ENCODE measurements at places on chromosomes 6 and 20.

DNA sequence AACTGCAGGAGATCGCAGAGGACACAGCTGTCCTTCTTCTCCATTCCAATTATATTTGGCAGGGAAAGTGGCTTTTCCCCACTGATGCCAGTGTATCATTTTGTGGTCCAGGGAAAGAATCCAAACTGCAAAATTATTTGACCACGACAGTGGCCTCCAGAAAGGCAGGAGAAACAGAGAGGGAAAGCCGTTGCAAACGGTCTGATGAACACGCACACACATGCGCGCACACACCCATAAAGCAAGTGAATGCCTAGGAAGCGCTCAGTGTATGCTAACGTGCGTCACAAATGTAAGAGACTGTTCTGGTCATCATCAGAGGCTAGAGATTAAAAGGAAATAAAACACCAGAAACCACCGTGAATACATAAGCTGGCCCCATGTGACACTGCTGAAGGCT lies 54.0 kb downstream of the NPEPL1 start:
- peak; percentile 1 for DNase-seq

DNA sequence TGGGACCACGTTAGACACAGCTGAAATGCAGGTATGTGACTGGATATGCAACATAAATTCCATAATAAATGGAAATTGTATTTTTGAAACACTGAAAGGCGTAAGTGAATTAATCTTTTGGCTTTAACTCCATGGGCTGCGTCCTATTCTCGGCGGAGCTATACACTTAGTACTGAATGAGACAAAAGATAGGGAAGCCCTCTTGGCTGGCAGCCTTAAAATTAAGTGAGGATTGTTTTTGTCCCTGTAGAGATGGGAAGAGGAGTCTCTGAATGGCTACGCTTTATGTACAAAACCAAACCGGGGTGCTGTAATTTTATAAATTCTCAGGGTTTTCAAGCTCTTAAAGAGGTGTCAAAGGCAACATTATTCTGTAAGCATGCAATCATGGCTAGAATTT lies 429.8 kb downstream of the QKI start:
- DNase-seq = no peak

DNA sequence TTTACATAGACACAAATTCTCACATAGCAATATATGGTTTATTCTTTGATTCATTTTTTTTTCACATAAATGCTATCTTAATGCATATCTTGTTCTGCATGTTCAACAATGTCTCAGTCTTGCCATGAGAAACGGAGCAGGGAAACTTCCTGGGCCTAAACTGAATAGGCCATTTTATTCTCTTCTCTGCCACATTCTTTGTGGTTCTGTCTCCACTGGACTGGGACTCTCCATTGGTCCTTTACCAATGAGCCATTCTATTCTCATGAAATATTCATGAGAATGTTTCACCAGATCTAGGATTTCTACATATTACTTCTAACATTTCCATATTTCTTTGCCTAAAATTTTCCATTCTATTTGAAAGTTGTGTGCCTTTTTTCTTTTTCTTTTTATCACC lies 42.8 kb downstream of the LAMA2 start:
- no peak for DNase-seq

- no peak for DNase-seq
Observed at GRCh38 chr6:24569811-24570210, 75.0 kb downstream of the ALDH5A1 start.

- DNase-seq = no peak
Observed at GRCh38 chr20:34642009-34642408, 34.9 kb downstream of the PIGU start.

GRCh38 chr6:132132924-132133639 lies 181.9 kb upstream of the CCN2 start:
- no peak for DNase-seq

DNA sequence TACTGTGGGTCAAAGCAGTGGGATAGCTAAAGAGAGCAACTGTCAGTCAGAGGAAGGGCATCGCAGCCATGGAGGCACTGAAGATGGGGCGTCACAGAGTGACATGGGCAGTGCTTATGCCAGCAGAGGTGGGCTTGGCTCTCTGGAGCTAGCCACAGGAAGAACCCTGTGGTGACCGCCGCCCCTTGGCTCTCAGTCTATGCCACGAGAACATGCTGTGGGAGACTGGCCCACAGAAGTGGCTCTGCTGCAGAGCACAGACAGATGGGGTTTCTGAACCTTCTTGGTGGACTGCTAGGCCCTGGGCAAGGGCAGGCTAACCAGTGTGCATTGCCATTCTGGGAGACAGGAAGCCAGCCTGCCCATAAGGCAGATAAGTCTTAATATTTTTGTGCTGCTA lies 290.0 kb upstream of the SUPT3H start:
- no peak for DNase-seq

DNA sequence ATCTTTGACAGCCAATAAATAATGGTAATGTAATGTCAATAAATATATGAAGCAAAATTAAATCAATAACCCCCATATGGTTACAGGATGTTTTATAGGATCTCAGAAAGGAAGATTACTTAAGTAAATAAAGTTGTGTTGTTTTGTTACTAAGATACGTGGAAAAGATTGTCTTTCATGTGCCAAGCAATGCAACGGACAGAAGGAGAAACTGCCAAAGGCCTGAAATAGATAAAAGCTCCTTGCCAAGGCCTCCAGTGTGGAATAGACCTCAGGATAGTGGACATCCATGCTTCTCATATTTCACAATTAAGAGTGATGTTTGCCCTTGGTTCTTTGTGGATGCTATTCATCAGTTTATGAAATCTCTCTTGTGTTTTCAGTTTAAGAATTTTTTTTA lies 16.4 kb upstream of the FNDC1 start:
- DNase-seq = no peak

DNA sequence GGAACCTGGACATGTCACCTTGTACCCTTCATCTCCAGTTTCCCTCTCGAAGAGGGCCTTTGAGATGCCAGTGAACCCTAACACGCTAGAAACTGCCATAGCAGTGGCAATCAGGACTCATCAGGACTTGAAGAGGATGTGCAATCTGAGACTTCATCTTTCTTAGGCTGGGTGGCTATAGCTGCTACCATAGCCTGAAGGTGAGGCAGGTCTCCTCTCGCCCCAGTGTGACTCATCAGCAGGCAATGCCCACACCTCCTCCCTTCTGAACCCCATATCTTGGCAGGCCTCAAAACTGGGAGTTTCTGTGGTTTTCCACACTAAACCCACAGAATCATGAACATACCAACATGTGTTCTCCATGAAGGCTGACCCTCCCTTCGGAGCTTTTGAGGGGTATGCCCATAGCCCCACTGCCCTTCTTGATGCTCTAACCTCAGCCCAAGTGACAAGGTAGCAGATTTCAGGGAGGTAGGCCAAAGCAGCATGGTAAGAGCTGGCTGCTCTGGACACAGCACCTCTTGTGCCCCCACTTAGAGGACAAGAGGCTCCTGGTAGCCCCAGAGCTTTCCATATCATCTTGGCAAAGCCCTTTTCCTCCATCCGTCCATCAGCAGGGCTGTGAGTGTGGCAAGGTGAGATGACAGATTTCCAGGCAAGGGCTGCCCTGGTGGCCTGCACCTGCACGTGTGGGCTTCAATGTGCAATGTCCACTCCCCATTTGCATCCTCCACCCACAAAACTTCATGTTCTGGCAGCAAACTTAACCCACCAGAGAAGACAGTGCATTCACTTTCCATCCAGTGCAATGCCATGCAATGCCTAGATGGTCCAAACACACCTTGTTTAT lies 2.6 kb downstream of the BLCAP start:
- no peak for DNase-seq

- no peak for DNase-seq
Observed at GRCh38 chr20:1998715-1999114, 4.9 kb upstream of the PDYN start.

DNA sequence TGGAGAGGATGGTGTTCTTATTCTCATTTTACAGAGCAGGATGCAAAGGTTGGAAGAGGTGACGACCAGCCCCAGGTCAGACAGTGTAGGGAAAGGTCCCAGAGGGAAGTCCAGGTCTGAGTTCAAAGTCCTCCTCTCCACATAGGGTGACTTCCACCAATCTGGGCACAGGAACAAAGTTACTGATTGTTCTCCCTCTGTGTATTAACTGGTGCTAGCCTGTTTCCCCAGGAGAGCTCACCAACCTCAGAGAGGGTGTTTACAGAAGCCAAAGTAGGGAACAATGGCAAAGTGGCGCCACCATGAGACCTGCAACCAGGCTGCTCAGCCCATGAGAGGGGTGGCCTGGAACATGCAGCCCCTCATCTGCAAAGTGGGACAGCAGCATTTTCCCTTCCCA lies 16.8 kb upstream of the SIRPB1 start:
- DNase-seq = no peak

DNA sequence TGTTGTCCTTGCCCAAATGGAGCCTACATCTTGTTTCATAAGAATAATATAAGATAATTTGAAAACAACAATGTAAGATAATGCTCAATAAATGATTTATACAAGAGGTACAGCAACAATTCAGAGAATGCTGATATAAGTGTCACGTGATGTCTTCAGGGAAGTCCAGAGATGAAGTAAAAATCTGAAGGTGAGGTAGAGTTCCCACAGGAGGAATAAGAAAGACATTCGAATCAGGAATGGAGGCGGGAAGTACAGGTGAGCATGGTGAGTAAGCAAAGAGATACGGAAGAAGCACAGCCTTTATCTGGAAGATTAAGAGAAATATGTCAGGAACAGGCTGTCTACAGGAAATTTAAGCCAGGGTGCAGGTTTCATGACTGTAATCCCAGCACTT lies 165.9 kb upstream of the MARCKS start:
- DNase-seq = no peak

- no peak for DNase-seq
Observed at GRCh38 chr6:136007345-136007744, 155.8 kb downstream of the PDE7B start.

DNA sequence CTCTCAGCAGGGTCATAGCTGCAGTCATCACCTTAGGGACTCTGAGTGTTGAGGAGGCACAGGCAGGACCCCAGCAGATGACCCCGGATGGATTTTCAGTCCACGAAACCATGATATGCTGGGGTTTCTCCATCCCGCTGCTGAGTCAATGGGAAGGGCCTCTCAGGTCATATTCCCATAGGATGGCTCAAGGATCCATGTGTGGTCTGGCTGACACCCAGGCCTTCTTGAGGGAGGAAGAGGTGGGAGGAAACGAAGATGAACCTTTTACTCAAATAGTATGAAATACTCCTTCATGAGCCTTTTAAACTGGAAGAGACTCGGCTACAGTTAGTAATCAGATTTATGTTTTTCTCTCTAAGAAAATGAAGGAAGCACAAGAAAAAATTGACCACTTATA lies 10.3 kb upstream of the RALY start:
- DNase-seq = no peak

- peak; percentile 81 for DNase-seq
Observed at GRCh38 chr6:111011360-111012142, 29.7 kb downstream of the RPF2 start.

DNA sequence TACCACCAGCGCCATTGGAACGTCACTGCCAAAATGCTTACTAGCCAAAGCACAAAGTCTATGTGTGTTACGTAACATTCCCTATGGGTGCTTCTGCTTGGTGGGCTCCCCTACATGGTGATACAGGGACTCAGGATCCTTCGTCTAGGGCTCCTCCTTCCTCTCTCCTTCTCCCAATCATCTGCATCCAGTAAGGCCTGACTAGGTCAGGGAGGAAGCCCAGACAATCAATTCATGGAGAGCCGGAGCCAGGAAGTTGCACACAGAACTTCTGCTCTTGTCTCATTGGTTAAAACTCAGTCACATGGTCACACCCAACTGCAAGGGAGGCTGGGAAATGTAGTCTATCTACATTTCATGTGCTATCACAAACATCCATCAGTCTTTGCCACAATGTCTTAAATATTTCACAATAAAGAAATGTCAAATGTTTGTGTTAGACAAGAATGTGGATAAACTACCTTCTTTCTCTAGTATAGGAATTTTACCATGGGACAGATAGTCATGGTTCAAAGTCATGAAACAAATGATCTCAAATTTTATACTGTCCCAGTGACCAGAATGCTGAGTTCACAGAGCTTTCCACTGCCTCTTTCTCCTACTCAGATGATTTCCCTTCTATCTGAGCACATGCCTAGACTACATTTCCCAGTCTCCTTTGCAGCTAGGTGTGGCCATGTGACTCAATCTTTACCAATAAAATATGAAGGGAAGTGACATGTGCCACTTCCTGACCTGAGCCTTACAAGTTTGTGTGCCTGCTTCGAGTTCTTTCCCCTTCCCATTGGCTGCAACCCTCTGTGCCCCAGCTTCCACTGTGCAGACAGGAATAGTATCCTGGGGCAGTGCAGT lies 9.3 kb upstream of the KCNK15 start:
- peak; percentile 80 for DNase-seq

GRCh38 chr6:44381739-44382138 lies 5.8 kb upstream of the CDC5L start:
- DNase-seq = no peak

DNA sequence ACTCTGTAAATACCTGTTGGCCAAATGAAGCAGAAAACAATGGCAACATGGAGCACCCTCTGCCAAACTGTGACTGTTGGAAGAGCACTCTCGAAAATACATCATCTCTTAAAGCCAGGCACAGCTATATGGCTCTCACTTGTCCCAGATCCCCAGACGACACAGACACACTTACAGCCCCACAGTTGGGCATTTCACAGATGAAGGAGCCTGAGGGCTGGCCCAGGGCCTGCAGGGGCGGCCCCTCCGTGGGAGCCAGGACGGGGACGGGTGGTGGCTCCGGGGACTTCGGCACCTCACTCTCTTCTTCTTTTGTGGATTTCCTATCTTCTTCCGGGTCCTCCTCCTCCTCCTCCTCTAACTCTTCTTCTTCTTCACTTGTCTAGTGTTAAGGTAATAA lies 18.4 kb upstream of the MRPS10 start:
- no peak for DNase-seq

GRCh38 chr20:12695937-12696336 lies 312.8 kb upstream of the SPTLC3 start:
- DNase-seq = no peak

DNA sequence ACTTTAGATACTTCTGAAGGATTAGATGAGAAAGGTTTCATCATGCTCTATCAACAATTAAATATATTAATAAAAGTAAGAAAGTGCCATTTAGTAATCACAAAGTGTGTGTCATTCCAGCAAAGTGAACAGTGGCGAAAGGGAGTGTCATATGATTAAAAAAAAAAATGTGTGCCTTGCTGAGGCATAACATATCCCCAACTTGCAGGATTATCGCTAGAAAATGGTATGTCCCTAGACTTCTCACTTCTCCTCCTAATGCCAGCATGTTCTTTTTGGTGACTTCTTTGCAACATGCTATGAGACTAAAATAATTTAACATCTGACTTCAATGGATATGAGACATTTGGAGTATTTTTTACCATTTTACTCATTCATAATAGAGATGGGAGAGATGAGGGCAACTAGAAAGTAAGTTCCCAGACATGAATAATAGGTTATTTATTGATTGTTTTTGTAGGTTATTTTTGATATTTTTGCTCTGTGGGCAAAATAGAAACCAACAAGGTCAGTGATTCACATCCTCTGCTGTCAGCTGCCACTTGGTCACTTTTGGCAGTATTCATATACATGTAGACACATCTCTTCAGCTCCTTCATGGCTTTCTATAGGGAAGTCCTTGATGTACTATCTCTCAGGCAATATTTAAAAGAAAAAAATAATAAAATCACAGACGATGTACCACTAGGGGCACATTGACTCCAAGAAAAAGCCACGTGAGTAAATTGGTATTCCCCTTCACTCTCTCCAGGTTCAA lies 370.1 kb downstream of the BMP2 start:
- no peak for DNase-seq

GRCh38 chr6:131574686-131575085 lies 1.7 kb downstream of the ARG1 start:
- DNase-seq = no peak

GRCh38 chr6:66418906-66419305 lies 711.9 kb upstream of the EYS start:
- DNase-seq = no peak

Measured in brain (organoid and tissue), 16 donors.